ENCODE measurements at places on chromosomes 5 and 9.

- DNase-seq: no peak
Observed at GRCh38 chr9:81079055-81079454, 610.3 kb downstream of the TLE1 start.

DNA sequence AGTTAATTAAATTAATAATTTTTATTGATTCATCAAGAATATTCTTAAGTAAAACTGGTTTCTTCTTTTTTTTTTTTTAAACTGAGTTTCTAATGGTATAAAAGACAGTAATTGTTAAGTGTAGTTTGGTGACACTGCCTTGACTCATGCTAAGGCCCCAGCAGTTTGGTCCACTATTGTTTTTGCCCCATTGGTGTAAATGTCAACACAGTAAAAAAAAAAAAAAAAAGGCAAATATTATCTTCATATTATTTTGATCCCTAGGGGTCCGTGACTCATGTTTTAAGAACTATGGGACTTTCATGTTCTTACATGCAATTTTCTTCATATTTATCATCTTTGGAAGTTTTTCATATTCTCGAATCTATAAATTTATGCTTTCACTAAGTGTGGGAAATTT is 29.2 kb upstream of the JAK2 start:
- no peak for DNase-seq

DNA sequence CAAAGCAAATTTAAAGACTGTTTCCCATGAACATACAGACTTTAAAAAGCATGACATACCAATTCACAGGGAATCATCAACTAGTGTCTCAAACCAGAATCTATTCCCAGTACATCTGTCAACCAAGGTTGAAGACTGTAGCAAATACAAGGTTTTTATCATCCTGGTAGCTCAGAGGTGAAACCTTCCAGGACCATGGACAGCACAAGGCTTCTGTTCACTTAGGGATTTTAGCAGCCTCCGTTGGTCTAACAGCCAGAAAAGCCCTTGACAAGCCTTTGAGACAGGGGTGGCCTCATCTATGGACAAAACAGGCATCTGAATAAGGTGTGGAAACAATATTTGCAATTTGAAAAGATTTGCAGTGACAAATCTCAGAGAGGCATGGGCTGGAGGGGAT is 119.0 kb downstream of the TRIM32 start:
- DNase-seq: peak; percentile 13

- no peak for DNase-seq
Observed at GRCh38 chr5:10502578-10502977, 60.9 kb downstream of the ROPN1L start.

GRCh38 chr5:1808439-1808838 is 7.2 kb downstream of the NDUFS6 start:
- no peak for DNase-seq

DNA sequence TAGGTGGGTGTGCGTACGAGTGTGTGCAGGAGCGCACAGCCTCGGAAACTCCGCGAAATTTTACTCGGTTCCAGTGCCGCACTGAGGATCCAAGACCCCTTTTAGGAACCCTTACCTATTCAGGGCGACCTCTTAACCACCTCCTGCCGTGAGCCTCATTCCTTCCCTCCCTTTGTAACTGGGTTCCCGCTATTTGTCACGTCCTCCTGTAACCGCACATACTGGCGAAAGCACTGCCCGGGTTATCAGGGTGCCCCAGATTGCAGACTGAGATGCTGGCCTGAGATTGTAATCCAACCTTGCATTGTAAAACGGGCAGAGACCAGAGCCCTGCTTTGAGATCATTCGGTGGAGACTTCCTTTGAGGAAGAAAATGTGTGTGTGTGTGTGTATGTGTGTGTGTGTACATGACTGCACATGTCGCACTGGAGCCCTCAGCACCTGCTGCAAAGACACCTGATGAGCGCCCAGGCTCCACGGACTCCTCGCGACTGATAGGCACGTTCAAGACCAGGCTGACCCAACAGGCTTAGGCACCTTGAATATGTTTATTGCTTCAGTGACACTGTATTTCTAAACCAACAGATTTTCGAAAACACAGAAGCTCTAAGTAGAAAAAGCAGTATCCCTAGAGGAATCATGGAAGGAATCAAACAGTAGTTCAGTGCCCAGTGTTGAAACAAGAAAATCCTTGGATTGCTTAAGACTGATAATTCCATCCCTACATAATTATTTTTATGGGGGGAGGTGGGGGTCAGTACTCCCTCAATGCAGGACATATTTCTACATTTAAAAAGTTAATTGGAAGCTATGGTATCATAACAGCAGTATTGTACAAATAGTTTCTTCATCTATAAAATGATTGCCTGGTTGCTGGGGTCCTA is 86.5 kb upstream of the TNFAIP8 start:
- DNase-seq: peak; percentile 77

GRCh38 chr9:136765041-136765440 is 723 bp upstream of the LCN15 start:
- DNase-seq: no peak

- peak; percentile 56 for DNase-seq
Observed at GRCh38 chr5:126801992-126802294, 25.0 kb downstream of the LMNB1 start.

DNA sequence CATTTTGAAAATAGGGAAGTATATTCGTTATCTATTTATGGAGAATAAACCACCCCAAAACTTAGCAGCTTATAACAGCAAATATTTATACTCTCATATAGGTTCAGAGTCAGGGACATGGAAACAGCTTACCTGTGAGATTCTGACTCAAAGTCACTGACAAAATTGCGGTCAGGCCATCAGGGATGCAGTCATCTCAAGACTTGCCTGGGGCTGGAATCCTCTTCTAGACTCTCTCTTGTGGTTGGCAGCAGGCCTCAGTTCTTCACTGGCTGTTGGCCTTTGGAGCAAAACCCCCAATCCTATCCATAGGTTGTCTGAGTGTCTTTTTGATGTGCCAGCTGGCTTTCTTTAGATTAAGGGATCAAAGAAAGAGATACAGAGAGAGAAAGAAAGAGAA is 275.6 kb downstream of the SEC61B start:
- DNase-seq: peak; percentile 53

DNA sequence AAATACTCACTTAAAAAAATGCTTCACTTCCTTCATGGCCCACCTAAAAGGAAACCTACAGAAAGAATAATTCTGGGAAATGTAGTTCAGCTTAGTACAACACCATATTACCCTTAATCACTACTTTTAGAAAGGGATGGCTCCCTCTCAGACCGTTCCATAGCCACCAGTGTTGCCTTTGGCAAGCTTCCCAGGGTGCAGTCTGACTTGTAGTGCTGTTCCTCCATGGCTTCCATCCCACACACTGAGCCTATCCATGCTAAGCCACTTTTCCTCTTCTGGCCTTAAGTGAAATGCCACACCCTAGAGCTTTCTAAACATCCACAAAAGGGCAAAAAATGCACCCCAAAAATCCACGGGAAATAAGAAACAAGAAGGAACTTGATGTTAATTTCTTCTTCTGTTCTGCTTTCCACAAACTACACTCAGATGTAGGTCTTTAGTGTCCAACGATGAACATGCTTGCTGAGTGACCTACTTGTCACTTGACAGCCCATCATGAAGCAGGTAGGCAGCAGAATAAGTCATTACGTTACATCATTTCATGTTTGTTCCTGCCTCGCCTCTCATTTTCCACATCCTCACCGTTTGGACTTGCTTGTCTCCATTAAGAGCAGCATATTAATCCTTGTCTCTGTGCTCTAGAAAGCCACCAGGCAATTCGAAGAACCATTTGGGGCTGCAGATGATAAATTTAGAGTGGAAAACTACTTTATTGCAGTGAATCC is 391.1 kb upstream of the GRAMD2B start:
- DNase-seq: no peak

DNA sequence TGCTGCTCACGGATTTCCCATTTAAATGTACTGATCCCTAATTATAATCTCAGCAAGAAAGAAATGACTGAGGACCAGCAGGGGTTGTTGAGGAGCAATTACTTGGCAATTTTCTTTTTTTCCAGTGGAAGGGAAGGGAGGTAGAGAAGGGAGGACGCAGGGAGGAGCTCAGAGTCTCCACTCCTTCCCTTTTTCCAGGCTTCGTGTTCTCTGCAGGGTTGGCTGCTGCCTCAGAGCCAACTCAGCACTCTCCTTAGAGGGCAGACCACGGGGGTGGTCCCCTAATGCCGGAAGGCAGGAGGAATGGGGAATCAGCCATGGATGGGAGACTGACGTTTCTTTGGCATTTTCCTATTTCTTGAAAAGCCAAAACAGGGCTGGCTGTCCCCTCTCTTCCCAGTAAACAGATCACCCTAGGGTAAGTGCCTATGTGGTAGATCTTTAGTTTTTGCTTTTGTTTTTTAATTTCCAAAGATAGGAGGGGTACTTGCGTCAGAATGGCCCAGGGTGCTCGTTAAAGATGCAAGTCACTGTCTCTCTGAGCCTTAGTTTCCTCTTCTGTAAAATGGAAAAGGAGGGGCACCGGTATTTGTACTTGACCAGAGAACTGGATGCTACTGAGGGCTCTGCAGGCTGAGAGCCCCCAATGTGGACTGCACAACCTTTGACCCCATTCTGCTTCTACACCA is 39.6 kb upstream of the LCP2 start:
- no peak for DNase-seq

- no peak for DNase-seq
Observed at GRCh38 chr5:126561908-126562307, 33.1 kb downstream of the ALDH7A1 start.

- no peak for DNase-seq
Observed at GRCh38 chr9:90580576-90580975, 62.0 kb downstream of the DIRAS2 start.

DNA sequence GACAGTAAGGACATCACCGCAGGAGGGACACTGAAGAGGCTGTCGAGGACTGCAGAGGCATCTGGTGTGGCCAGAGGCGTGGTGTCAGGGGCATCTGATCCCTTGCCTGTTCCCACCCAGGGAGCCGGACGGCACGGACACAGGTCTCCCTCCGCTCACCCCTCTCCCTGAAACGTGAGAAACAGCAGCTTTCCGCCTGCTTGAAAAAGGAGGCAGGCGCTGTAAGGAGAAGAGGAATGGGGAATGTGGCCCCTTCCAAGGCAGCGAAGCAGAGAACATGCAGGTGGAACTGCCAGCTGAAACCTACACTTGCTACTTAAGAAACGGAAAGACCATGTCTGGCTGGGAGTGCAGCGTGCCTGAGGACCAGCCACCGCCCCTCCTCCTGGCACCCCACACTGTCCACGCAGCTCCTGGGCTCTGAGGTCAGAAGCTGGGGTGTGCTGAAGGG is 176.2 kb downstream of the GAPVD1 start:
- no peak for DNase-seq

DNA sequence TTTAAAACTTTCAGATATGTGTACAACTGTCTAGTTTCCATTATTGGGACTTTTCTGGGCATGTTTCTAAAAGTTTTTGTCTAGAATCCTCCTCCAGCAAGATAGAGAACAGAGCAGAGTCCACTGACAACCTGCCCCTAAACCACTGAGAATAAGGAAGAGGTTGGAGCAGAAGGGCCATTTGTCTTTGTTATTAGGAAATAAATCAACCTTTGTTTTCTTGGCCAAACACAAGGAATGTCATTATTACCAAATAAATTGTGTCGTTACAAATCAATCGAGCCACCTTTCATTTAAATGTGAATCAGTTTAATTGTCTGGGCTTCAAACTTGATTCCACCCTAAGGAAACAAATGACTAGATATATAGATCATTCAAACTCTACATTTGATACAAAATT is 81.4 kb downstream of the GAS1 start:
- DNase-seq: no peak

DNA sequence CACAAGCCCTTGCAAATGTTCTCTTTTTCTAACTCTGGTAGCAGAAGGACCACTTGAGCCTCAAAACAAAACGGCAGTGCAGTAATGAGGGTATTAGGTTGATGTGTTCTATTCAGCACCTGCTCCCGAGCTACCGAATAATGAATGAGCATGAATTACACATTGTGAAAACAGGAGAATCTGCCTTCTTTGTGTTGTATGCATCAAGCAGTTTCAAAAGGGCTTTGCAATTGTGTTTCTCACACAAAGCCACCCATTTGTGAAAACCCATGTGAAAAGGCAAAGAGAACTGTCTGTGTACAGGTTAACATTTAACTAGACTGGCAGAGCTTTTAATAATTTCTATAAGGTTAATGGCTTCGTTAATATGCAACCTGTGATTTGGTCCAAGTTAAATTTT is 97.8 kb downstream of the STK32A start:
- no peak for DNase-seq

DNA sequence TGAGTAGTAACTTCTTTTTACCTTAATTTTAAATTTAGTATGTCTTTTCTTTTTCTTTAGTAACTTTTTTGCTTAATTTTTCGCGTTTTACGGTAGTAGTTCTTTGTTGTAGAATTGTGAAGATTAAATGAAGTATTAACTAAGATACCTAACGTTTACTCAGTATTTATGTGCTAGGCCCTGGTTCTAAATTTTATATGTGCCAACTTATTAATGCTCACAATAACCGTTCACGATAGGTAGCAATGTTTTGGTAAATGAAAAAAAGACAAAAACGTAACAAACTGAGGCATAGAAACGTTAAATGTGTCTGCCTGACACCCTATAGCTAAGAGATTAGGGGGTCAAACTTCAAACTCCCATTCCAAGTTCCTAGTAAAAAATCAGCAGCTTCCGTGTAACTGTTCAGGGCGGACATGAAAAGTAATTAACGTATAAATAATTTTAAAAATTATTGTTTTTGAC is 1.2 kb downstream of the MRPS30 start:
- DNase-seq: no peak

DNA sequence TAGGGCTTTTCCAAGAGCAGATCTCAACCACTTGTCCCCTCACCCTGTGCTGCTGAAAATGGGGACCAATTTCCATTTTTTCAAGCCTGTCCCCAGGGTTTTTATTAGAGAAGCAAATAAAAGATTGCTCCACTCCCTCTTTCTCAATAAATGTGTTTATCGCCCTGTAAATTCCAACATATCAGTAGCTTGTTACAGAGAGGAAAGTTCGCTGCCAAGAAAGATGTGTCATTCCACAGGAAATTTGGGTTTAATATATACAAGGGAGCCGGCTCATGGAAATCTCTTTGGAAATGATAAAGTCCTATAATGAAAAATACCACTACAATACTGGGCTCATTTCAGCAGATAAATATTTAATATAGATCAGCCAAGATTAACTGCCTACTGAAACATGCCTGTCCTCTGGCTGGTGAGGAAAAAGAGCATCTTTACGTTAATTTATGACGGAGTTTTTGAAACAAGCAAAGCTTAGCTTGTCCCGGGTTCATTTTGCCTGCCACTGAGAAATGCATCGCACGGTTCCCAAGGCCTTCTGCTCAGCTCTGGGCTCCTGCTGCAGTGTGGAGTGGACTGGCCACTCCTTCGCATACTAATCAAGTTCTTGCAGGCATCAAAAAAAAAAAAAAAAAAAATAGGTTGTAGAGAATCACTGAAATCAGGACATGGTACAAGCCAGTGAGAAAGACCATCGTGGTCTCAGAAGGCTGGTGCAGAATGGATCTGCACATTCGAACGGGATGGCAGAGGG is 84.5 kb downstream of the BRINP1 start:
- no peak for DNase-seq

- no peak for DNase-seq
Observed at GRCh38 chr5:126189862-126190261, 233.3 kb upstream of the GRAMD2B start.

Measured in GM12865 (cell line).